Neural progenitor cell (in vitro differentiated cells): ENCODE measurements at places on chromosomes 5 and 9.

- DNase-seq = peak; percentile 63
These were observed 485.6 kb downstream of the ZSWIM6 start for GRCh38 chr5:61817472-61818326.

- no peak for DNase-seq
These were observed 188.5 kb upstream of the CCNG1 start for GRCh38 chr5:163248871-163249270.

DNA sequence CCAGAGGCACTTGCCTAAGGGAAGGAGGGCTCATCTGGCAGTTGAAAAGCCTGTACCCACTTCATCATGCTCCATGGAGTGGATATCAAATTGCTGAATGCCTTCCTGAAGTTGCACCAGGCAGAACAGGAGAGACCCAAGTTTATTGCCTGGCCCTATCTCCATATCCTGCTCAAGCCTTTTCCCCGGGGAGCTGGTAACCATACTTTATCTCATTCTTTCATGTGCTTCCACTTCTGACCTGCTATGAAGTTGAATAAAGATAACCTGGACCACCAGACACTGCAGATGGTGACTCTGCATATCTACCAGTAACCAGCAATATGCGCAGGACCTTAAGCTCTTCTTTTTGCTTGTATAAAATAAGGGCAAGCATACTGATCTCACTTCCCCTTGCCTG, 1397.5 kb upstream of the CDH6 start:
- no peak for DNase-seq

DNA sequence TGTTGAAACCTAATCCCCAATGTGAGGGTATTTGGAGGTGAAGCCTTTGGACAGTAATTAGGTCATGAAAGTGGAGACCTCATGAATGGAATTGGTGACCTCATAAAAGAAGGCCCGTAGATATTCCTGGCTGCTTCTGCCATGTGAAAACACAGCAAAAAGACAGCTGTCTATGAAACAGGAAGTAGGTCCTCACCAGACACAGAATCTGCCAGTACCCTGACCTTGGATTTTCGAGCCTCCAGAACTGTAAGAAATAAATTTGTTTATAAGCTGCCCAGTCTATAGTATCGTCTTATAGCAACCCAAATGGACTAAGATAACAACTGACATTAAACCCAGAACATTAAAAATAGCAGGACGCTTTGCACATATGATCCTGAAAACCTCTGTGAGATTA, 371.1 kb downstream of the SPOCK1 start:
- no peak for DNase-seq
